ENCODE measurements at places on chromosomes 3 and 15. TPM values are rescaled to one million over a fixed set of nuclear protein-coding genes. Genes with fewer than 3 reads are reported as not detected.

NEK10 gene
- total RNA-seq, result 4.4 TPM

ANKRD34C gene
- not detected for total RNA-seq

SPINT1 gene
- total RNA-seq, result 0.24 TPM

FMN1 gene
- 1.3 TPM for total RNA-seq

AGTR1 gene
- total RNA-seq, result 20.5 TPM

CEP63 gene
- 11.4 TPM for total RNA-seq

CHRNA3 gene
- total RNA-seq, result not detected

CEP19 gene
- 3.2 TPM for total RNA-seq

MAP2K1 gene
- 40.5 TPM for total RNA-seq

MYL3 gene
- total RNA-seq, result 1.7 TPM

NMNAT3 gene
- total RNA-seq, result 1.2 TPM

MCF2L2 gene
- 1.1 TPM for total RNA-seq

AADACL2 gene
- total RNA-seq, result not detected

TTC21A gene
- 0.64 TPM for total RNA-seq

PHLDB2 gene
- 35.1 TPM for total RNA-seq

ELL3 gene
- 0.37 TPM for total RNA-seq

CHRFAM7A gene
- 0.54 TPM for total RNA-seq

MAPKBP1 gene
- 5.0 TPM for total RNA-seq

PDE8A gene
- total RNA-seq, result 23.2 TPM

ISLR gene
- 259 TPM for total RNA-seq

ZNF660 gene
- total RNA-seq, result 0.94 TPM

C3orf20 gene
- total RNA-seq, result not detected

ECE2 gene
- total RNA-seq, result 0.12 TPM

TRMT10C gene
- total RNA-seq, result 17.5 TPM

RARB gene
- total RNA-seq, result 2.2 TPM

LMAN1L gene
- not detected for total RNA-seq

CFAP100 gene
- not detected for total RNA-seq
